Stomach (tissue), 19 donors: ENCODE measurements at places on chromosomes 4 and X. TPM values are rescaled to one million over a fixed set of nuclear protein-coding genes. Genes with fewer than 3 reads are reported as not detected.

- DNase-seq, result no peak
These were observed 63.9 kb downstream of the APBB2 start for GRCh38 chr4:41150401-41150800.

- DNase-seq, result no peak
These were observed 71.9 kb downstream of the ARSJ start for GRCh38 chr4:113907559-113907958.

DNA sequence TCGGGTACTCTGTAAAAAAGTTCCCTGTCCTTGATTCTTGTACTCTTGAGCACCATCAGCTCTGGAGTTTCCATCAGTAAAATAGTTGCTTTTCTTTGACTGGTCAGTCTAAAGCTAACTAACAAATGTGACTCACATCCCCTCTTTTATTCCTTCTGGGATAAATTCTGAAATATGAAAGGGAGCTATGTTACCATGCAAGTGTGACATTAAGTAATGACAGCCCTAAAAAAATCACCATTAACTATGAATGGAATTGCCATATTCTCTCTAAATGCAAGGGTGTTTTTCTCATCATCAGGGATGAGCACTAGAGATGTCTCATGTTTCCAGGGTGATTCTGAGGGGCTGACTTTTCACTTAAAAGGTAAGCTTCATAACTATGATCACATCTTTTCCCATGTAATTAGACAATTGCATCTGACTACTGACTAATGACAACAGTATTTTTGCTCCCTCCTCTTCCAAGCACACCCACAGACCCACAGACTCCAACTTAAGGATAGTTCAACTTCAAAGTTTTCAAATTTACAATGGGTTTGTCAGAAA, 26.9 kb upstream of the RASGEF1B start:
- DNase-seq, result no peak

GRCh38 chrX:65941775-65942174, 98.1 kb downstream of the VSIG4 start:
- no peak for DNase-seq

GRCh38 chr4:133775881-133776280, 425.7 kb downstream of the PABPC4L start:
- DNase-seq, result no peak

DNA sequence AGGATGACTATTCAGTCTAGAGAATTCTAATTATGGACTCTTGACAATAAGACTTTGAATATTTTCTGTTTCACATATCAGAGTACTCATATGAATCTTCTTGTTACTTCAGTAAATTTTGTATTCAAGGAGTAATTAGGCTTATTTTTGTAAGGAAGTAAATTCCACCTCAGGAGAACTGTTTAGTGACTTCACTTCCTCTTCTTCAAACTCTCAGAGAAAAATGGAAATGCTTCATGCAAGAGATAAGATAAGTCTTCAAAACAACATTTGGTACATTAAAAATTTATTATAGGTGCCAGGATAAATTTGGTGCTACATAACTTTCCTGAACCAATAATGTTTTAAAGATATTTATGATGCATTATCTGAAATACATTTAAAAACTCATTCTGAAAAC, 1421.9 kb downstream of the PCDH7 start:
- no peak for DNase-seq

- no peak for DNase-seq
These were observed 20.4 kb upstream of the SCD5 start for GRCh38 chr4:82818664-82819662.

Gene BTK
- 1.3 TPM for total RNA-seq

Gene TEX11
- total RNA-seq, result not detected
